ENCODE measurements at places on chromosomes 2 and 18. TPM values are rescaled to one million over a fixed set of nuclear protein-coding genes. Genes with fewer than 3 reads are reported as not detected.

TEX44 gene
- total RNA-seq = not detected

ELOA2 gene
- total RNA-seq = not detected

MARCO gene
- not detected for total RNA-seq

C2orf80 gene
- total RNA-seq = not detected

HES6 gene
- 3.0 TPM for total RNA-seq

NT5DC4 gene
- not detected for total RNA-seq

SH3RF3 gene
- total RNA-seq = 7.3 TPM

ALLC gene
- total RNA-seq = not detected

CNNM3 gene
- total RNA-seq = 5.6 TPM

ADD2 gene
- total RNA-seq = 4.8 TPM

POU3F3 gene
- total RNA-seq = 0.09 TPM

C2orf81 gene
- 2.1 TPM for total RNA-seq

ACADL gene
- 2.3 TPM for total RNA-seq

HOXD8 gene
- total RNA-seq = not detected

SAG gene
- not detected for total RNA-seq

NOL4 gene
- 1.9 TPM for total RNA-seq

RGPD4 gene
- total RNA-seq = not detected

IKZF2 gene
- 15.5 TPM for total RNA-seq

CPSF3 gene
- total RNA-seq = 40.3 TPM

Data from astrocyte (in vitro differentiated cells and primary cell).